ENCODE measurements at places on chromosomes 7 and 10.
A peak's percentile ranks its signal among the peaks of the same experiment; 100 is the strongest.

GRCh38 chr10:17742918-17743317 is 9.1 kb upstream of the TMEM236 start:
- peak; percentile 58 for DNase-seq

DNA sequence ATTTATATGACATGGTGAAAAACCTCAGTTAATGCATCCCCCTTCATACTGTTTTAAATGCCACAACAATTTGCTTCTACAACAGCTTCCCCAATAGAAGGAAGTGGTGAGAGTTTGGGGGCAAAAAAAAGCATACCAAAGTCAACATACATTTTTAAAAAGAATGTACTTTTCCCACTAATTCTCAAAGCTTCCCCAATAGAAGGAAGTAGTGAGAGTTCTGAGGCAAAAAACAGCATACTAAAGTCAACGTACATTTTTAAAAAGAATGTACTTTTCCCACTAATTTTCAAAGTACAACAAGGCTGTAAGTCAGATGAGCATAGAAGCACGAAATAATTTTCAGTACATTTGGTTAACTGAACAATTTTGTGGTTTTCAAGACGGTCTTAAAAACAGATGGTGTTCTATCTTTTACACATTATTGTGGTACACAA is 24.0 kb downstream of the WASL start:
- no peak for DNase-seq

DNA sequence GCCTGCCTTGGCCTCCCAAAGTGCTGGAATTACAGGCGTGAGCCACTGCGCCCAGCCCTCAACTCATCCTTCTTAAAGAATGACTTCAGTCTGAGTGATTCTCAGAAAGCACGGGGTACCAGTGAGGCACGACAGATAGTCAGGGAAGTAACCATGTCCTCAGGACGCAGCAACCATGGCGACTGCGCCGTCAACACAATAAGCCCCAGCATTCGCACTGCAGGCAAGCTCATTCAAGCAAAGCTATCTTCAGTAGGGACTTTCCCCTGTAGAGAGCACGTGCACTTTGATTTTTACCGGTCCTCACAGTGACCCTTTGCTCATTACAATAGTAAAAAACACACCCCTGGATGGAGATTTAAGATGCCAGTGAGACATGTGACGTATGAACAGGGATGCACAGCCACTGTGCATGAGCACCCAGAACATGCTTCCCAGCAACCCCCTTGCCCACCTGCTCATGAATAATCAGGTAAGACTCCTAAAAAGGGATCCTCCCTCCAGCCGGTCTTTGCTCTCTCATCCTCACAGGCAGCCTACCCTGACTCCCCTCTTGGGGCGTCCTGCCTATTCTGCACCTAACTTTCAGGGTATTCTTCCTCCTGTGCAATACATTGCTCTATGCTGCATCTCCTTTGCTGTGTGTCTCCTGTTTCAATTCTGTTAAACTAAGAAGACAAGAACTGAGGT is 9.1 kb downstream of the WDR86 start:
- DNase-seq: no peak

DNA sequence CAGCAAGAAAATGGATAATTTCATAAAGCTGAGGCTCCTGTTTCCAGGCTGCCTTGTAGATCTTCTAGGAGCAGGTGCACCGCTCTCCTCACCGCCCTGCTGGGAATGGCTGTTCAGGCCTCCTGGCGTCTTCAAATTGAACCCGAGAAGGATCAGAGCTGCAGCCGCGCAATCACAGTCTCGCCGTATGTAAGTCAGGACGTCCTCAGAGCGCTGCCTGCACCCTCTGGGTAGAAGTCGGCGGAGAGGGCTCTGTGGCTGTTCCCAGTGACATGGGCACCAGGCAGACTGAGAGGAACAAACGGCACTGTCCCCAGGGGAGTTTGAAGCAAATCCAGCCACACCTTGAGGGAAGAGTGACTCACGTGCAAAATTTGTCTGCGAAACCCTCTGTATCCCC is 476.9 kb downstream of the TCERG1L start:
- no peak for DNase-seq

DNA sequence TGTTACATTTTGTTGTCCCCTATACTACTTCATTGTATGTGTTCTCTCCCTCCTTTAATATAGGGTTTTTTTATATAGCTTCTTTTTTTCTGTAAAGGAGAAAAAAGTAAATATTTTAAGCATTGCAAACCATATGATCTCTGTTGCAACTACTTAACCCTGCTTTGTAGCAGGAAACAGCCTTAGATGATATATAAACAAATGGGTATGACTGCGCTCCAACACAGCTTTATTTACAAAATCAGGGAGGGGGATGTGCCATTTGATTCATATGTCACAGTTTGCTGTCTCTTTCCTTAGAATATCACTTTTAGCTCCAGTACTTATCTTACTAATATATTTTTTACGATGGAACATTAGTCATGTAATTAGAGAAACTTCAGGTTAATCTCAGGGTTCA is 155.2 kb upstream of the GNAI1 start:
- no peak for DNase-seq

GRCh38 chr10:689452-690371 is at the start of gene DIP2C:
Gene DIP2C, minus strand, starts transcription at chr10:689668. Its CDS starts 90 bp downstream, at chr10:689578.
- no peak for DNase-seq

DNA sequence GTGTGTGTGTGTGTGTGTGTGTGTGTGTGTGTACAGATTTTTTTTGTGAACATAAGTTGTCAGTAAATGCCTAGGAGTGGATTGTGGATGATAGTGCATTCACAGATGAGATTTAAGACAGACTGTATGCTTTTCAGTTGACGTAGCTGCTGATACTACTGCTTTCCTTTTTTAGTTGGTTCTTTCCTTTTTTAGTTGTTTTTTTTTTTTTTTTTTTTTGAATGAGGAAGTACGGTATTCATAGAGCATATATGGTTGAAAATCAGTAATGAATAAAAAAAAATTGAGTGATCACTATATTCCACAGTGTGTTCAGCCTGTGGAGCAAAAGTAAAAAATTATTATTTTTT is 80.5 kb downstream of the RBM33 start:
- no peak for DNase-seq

- DNase-seq: no peak
These were observed 2.1 kb upstream of the JMJD1C start for GRCh38 chr10:63467841-63468240.

DNA sequence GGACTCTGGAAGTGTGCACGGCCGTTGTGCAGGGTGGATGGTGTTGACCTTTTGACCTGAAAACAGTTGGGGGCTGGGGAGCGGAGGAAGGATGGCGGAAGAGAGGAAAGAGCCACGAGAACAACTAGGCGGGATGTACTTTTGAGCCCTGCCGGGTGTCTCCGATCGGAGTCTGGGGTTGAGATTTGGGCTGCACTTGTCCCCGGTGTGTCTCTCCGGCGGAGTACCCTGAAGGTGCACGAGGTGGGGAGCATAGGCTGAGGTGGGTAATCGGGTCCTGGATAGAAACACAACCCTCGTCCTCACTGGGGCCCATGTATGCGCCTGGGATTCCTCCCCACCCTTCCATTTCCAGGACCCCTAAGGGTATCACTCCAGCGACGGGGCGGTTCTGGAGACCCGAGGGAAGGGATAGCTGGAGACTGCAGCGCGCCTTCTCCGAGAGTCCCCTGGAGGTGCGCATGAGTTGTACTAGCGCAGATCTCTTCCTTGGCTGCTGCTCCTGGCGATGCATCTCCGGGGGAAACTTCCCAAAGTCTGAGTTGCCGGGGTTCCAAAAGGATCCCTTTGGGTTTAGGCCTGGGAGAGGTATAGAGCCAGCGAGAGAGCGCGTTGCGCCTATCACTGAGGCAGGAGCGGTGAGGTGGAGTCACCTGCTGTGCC is 4.6 kb upstream of the HMX2 start:
- DNase-seq: no peak

DNA sequence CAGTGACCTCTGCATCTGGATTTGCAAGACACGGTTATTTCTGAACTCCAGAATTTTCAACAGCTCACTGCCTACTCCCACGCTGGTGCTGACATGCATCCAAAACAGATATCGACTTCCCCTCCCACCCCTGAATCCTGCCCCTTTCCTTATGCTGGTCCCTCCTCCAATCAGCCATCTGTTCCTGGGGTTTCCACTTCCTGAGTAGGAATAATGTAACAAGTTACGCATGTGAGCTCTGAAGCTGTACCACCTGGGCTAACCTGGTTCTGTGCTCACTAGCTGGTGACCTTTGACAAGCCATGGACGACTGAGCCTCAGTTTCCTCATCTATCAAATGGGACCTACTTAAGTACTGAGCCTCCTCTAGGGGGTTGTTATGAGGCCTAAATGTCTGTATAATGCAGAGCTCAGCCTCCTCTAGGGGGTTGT is 1.7 kb upstream of the NCAPG2 start:
- no peak for DNase-seq

GRCh38 chr7:5448378-5449037 is 24.9 kb upstream of the TNRC18 start:
- DNase-seq: no peak

- DNase-seq: no peak
These were observed 61.2 kb downstream of the CDCA7L start for GRCh38 chr7:21884496-21884895.

DNA sequence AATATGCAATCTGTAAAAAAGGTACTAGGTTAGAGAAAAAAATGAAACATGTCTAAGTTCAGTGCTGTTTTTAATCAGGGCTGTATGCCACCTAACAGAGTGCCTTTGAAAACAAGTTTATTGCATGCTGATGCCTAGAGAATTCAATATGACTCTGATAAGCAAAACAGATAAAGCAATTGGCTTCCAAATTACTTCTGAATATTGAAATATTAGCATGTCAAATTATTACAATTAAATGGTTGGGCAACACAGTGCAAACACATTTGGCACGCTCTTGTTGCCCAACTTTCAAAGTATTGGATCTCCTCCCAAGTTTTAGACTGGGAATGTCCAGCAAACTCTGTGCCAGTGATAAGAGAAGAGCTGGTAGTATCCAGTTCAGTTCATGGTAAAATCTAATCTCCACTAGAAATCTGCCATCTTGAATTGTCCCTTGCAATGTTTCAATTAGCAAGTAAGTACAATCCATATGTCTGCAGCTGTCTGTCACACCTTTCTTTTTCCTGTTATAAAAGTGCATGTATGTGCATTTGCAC is 65.2 kb upstream of the FAM133B start:
- DNase-seq: no peak

- DNase-seq: no peak
These were observed 132.4 kb downstream of the TSPAN12 start for GRCh38 chr7:120725376-120726039.

- no peak for DNase-seq
These were observed 83.9 kb downstream of the ADCY1 start for GRCh38 chr7:45657890-45658715.

DNA sequence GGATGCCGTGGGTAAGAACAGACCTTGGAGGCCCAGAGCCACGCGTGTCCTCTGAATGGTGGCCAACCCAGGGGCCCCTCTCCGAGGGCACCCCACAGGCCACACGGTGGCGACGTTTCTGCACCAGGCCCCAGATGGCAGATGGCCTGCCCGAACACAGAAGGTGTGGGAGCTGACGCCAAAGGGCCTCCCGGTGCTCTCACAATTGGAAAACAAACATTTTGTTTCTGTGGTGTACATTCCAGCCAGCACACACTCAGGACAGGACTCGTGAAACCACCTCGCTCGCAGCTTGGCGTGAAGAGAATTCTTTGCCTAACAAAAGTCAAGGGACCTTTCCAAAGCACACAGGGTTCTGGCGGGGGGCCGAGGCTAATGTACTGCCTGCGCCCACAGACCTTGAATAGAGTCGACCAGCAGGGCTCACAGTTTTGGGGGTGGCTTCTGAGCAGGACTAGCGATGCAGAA is 112.1 kb downstream of the FAM53B start:
- DNase-seq: no peak

- no peak for DNase-seq
These were observed 148.0 kb downstream of the NRCAM start for GRCh38 chr7:108308276-108308675.

DNA sequence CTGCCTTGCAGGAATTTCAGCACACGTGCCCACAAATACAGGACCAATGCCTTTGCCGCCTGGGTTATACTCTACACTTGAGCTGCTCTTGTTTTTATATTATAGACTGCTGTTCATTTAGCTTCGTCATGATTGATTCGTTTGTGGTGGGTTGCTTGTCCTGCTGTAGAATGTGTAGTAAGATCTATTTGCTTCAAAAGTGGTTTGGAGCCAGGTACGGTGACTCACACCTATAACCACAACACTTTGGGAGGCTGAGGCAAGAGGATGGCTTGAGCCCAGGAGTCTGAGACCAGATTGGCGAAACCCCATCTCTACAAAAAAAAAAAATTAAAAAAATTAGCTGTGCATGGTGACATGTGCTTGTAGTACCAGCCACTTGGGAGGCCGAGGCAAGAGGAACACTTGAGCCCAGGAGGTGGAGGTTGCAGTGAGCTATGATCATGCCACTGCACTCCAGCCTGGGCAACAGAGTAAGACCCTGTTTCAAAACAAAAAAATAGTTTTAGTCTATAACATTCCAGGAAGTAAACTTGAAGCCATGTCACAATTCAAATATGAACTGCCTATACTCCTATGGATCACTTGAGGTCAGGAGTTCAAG is 9.0 kb upstream of the RHBDD2 start:
- no peak for DNase-seq

GRCh38 chr10:114100848-114101741 is 57.4 kb downstream of the ADRB1 start:
- DNase-seq: no peak

DNA sequence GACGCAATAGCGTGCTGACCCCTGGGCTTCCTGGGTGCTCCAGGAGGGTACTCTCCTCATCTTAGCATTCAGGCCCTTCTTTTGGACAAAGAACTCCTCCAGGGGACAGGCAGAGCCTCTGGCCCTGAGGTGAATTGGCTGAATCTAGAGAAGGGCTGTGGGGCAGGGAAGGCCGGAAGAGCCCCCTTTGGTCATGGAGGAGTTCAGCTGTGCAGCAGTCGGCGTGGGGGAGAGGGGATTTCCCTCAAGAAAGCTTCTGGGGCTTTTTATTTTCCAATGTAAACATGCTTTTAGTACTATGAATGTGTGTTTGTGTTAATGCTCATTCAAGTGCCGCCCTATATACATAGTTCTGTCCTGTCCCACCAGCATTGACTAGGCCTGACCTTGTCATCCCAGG is 38.8 kb downstream of the FIGNL1 start:
- DNase-seq: no peak

- DNase-seq: no peak
These were observed 65.1 kb upstream of the SFMBT2 start for GRCh38 chr10:7475939-7476338.

DNA sequence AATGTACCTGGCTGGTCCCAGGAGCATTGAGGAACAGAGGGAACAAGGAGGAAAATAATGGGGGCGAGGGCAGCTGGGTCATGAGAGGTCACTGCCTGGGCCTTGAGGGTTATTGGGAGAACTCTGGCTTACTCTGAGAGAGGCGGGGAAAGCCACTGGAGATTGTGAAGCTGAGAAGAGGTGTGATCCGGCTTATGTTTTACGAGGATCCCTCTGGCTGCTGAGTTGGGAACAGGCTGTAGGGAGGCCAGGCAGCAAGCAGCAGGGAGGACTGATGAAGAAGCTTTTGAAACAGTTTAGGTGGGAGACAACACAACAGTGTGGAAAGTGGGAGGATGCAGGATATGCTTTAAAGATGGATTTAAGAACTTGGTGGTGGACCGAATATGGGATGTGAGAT is 87.3 kb downstream of the FANK1 start:
- no peak for DNase-seq

GRCh38 chr7:134891696-134892678 is 94.3 kb upstream of the AGBL3 start:
- DNase-seq: no peak

GRCh38 chr7:133682364-133683181 is 429.7 kb downstream of the EXOC4 start:
- no peak for DNase-seq

- DNase-seq: no peak
These were observed 321.2 kb downstream of the ZNF479 start for GRCh38 chr7:56811081-56811480.

- DNase-seq: no peak
These were observed 200.0 kb downstream of the GFRA1 start for GRCh38 chr10:116073001-116073400.
